Amniotic epithelial cell (primary cell): ENCODE measurements at places on chromosomes 6 and 20.

DNA sequence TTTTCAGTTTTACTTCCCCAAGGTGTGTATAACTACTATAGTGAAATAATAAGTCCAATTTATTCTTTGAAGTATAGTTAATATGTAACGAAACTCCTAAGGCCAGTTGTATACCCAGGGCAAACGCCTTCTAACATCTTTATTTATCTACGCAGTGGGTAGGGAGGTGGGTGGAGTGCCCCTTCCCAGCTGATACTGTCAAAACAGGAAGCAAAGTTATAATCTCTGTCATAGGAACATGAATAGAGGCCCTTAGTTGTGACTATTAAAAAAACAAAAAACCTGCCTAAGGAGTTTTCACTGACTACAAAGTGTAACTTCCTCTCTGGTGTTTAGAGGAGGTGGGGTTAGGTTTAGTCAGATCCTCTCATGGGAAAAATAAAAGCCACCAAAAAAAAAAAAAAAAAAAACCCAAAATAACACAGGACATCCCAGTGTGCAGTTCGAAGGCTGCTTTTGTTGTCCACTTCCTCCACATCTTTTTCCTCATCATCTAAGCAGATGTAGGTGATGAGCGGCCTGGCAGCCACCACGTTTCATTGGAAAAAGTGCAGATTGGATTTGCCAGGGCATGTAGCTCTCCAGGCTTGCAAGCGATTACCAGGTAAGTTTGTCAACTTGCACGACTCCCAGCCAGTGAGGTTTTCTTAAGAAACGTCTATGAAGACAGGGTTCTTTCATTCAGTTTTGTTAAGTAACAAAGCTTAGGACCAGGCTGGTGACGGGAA, 58.7 kb downstream of the UTRN start:
- DNase-seq, result no peak

DNA sequence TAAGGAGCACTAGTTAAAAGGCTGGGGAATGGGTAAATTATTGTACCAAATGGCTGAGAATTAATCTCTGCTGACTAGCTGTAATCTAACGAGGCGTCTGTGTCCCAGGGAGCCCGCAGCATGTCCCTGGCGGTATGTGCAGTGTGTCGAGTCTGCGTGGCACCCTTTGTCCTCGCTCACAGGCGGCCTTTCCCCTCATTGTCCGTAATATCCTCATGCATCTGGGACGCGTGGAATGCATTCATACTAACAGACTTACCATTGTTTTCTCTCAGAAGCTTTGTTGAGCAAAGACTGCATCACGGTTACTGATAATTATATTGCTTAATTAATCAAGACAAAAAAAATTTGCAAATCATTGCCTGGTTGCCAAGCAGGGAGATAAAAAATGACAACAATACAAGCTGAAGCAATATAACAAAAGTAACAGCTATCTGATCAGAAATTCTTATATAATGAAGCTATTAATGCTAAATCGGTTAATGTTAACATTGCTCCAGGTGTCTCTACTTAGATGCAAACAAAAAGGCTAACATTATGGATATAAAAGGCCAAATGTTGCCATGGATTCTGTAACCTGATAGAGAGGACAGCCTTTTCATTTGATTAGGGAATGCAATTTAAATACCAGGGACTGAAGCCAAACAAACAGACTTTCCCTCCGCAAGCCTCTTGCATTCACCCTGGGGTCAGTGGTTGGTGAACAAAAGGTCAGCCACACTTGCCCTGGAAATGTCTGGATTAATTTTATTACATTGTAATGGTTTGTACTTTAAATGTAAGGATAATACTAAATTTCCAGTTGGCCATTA, 124.8 kb downstream of the INSM1 start:
- no peak for DNase-seq

GRCh38 chr20:8534368-8535160, 402.5 kb downstream of the PLCB1 start:
- DNase-seq, result no peak

GRCh38 chr20:53901497-53902096, 168.8 kb downstream of the BCAS1 start:
- no peak for DNase-seq

DNA sequence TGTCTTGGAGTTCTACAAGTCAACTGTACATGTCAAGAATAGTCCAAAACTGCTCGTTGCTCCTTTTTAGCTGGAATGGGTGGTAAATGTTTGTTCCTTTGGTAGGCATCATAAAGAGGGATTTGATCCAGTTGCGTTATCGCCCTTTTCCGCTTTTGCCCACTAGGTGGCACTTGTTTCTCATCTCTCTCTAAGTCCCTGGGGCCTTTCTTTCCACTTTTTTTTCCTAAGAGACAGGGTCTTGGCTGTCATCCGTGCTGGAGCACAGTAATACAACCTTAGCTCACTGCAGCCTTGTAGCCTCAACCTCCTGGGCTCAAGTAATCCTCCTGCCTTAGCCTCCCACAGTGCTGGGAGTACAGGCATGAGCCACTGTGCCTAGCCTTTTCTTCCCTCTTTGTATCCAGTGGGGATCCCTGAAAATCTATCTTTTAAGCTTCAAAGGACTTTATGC, 20.7 kb downstream of the GTPBP2 start:
- peak; percentile 76 for DNase-seq

- no peak for DNase-seq
These were observed 541.5 kb downstream of the CD83 start for GRCh38 chr6:14658886-14659561.

GRCh38 chr20:31570735-31571617, 34.1 kb upstream of the ID1 start:
- no peak for DNase-seq

DNA sequence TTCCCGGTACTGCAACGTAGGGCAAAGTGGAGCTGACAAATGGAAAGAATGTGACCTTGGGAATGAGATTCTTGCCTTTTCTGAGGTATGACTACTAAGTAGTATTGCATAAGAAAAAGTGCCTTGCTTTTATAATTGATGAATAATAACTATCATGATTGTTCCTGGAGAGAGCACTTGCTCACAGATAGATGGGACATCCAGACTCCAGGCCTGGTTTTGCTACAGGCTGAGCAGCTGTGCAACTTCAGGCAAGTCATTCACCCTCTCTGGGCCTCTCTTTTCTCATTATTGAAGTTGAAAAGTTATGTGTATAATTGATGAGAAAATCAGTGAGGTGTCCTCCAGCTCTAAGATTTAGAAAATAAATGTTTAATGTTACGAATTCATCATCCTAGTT, 53.6 kb upstream of the MBOAT1 start:
- peak; percentile 20 for DNase-seq

GRCh38 chr6:67883500-67884366, 751.3 kb upstream of the ADGRB3 start:
- DNase-seq, result no peak

DNA sequence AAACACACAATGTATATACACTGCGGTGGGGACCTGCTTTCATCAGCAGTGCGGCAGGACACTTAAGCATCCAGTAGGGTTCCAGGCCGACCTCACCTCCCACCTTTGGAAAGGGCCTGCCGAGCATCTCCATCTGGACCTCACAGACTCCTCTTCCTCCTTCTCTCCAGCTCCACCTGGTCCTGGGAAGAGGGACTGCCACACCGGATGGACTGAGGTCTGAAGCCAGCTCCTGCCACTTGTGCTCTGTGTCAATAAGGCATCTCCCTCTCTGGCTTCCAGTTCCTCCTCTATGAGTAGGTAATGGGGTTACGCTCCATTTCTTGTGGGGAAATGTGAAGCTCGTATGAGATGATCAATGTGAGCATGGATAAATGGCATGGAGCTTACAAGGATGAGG, 19.1 kb upstream of the NNAT start:
- DNase-seq, result no peak

DNA sequence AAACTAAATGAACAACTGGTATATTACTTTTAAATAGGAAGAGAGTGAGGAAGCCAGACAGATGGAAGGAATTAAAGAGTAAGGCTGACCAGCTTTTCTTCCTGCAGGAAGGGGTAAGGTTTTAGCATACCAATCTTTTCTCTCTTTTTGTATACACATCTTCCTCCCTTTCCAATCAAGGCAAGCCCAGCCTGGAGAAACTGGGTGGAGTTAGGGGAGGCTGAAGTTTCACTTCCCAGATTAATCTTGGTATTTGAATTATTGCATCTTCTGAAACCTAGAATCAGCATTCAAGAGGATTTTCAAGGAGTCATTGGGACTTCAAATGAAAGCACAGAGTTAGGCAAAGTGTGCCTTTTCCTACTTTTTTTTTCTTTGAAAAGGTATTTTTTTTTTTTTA, 33.1 kb downstream of the TMEM14A start:
- no peak for DNase-seq

GRCh38 chr20:57439993-57440392, 48.8 kb downstream of the RBM38 start:
- DNase-seq, result no peak

- DNase-seq, result peak; percentile 31
These were observed 25.4 kb downstream of the FBXO9 start for GRCh38 chr6:53090576-53090975.

DNA sequence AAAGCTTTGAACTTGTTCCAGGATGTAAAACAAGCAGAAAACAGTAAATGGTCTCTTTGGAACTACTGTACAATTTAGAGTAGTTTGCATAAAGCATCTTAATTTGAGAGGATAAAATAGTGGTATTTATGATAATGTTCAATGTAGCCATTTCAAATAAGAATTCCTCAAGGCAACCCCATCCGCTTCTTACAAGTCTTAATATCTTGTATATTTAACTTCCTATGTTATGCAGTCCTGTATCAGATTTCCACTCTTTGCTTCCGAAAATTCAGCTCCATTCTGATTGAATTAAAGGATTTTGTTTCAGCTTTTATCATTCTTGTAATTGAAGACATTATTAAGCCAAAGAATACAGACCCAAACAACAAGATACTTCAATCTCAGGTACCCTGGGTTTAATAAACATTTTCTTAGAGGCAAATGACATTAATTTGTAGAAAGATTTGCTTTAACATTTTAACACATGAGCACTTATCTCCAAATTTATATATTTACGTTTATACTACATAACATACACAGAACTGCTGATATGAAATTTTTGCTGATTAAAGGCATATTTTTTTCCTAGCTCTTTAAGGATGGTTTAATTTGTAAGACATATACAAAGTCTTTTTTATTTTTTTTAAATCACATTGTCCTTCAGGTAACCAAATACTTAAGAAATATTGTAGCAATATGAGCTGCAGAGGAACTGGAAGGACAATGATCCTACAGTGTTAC, 131.1 kb upstream of the BEND3 start:
- DNase-seq, result no peak

DNA sequence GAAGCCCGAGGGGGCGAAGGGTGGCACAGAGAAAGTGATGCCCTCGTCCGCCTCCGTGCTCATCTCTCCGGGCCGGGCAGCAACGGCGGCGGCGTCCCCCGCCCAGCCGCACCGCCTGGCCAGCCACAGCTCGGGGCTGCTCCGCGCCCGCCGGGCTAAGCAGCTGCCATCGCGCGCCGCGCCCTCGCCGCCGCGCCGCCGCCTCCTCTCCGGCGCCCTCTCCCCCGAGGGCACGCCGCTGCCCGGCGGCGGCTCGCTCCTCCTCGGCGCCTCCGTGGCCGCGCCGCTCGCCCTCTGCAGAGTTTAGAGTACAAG, 225 bp downstream of the MAP3K5 start:
- DNase-seq, result no peak

- no peak for DNase-seq
These were observed 1.2 kb downstream of the TREML2 start for GRCh38 chr6:41199552-41200246.

GRCh38 chr6:147192278-147192911, 11.8 kb upstream of the STXBP5 start:
- peak; percentile 24 for DNase-seq

DNA sequence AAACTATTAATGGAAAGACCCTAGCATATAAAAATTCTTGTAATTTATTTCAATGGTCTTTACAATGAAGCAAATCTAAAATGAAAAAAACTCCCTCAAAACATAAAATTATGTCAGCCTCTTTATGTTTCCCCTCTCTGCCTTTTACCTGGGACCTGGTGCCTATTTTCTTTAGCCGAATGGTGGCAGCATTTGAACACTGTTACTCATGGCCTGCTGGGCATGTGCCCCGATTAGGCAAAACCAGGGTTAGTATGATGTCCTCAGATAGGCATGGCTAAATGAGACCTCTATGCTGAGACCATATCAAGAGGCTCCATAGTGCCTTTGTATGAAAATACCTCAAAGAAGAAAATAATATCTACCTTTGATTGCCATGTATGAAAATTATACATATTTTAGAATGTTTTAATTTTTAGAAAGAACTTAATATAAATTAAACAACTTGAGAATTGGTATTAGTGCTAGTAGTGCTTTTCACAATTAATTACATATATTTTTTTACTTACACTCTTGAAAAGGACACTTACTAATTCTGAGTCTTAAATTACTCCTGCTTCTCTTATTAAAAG, 22.5 kb upstream of the C6orf58 start:
- DNase-seq, result peak; percentile 41

GRCh38 chr6:90790058-90790457, 203.2 kb upstream of the MAP3K7 start:
- peak; percentile 66 for DNase-seq

DNA sequence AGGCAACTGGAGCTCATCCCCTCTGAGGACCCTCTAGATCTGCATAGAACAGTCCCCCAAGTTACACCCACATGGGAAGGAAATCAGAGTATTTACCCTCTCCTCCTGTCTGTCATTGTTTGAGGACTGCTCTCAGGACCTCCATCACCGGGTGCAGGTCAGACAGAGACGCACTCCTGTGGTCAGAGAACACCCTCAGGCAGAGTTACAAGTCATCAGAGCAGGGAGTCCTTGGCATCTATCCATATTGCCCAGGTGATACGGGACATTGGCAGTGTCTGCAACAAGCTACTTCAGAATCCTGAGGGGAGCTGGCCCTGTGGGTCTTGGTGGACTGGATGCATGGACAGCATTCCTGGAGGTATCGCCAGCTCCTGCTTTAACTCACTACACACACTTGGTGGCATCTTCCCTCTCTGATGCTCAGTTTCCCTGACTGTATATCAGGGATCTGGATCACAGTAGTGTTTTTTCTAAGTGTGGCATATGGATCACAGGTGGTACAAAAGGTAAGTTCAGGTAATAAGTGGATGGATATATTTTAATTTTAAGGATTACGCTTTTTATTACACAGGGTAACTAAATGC, 15.1 kb upstream of the ISM1 start:
- DNase-seq, result no peak

DNA sequence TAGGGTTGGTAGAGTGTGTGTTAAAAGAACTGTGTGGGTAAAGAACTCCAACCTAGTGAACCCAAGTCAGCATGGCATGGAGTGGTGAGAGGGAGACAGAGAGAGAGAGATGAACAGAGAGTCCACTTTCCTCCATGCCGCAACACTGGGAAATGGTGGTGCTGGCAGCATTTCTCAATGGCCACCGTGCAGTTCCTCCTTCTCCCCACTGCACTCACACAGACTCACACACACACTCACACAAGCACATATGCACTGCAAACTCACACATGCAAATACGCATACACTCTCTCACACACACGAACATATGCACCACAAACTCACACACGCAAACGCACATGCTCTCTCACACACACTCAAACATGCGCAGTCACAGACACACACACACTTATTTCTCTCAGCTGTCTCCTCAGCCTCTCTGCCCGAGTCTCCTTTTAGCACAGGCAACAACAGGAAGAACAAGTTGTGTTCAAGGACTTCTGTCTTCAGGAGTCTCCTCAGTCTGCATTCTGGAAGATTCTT, 66.5 kb upstream of the LY86 start:
- no peak for DNase-seq

GRCh38 chr6:84921891-84922290, 157.5 kb upstream of the TBX18 start:
- DNase-seq, result no peak
